ENCODE measurements at places on chromosomes 11 and 22. TPM values are rescaled to one million over a fixed set of nuclear protein-coding genes. Genes with fewer than 3 reads are reported as not detected.

OR5P2 gene
- not detected for total RNA-seq

C11orf52 gene
- total RNA-seq: 0.65 TPM

AMOTL1 gene
- 44.1 TPM for total RNA-seq

APOC3 gene
- not detected for total RNA-seq

ZC3H12C gene
- total RNA-seq: 10.5 TPM

NAALAD2 gene
- 0.90 TPM for total RNA-seq

BIRC3 gene
- total RNA-seq: under 0.01 TPM

Measured in cardiac atrium fibroblast (primary cell).